GM12878 (cell line): ENCODE measurements at places on chromosomes 3 and 15.

GRCh38 chr3:27353221-27353620 lies 16.0 kb downstream of the NEK10 start:
- DNase-seq, result no peak

GRCh38 chr3:132406587-132406986 lies 10.7 kb upstream of the DNAJC13 start:
- DNase-seq, result no peak

DNA sequence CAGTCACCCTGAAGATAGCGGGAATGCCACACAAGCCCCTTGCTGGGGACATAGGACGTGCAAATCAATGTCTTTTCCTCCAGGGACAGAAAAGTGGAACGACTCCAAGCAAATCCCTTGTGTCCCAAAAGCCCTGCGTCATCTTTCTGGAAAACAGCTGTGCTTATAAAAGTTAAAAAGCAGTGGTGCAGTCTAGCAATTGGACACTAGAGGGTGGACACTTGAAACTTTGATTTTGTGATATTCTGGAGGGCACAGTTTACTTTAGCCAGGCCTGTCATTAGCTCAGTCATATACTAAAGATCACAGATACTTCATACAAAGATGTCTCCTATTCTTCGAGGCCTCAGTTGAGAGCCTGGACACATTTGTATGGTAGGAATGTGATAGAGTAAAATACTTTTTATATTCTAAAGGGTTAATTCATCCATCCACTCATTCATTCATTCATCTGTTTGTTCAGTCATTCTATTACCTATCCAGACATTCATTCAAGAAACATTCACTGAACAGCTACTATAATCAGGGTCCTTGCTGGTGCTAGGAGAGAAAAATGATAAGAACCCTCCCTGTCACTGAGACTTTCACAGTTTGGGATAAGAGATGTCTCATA lies 63.8 kb upstream of the ANKRD34C start:
- no peak for DNase-seq

GRCh38 chr15:48361685-48362084 lies 30.5 kb downstream of the DUT start:
- no peak for DNase-seq

DNA sequence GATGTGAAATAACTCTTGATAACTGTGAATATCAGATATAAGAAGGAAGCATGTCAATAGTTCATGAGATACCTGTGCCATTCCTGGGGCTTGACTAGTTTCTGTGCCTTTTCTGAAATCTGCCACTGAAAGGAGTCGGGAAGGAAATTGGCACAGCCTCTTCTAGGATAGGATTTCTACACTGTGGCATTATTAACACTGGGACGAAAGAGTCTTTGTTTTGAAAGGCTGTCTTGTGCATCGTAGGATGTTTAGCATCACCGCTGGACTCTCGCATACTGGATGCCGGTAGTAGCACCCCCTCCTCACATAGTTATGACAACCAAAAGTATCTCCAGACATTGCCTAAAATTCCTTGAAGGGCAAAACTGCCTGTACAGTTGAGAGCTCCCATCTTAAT lies 77.9 kb upstream of the SAMMSON start:
- DNase-seq, result no peak

- DNase-seq, result no peak
These were observed 61.2 kb upstream of the XRN1 start for GRCh38 chr3:142509079-142509478.
